ENCODE measurements at places on chromosomes 5 and 9. TPM values are rescaled to one million over a fixed set of nuclear protein-coding genes. Genes with fewer than 3 reads are reported as not detected.

GRCh38 chr9:138022121-138022741, 144.6 kb downstream of the CACNA1B start:
- H3K36me3 ChIP-seq = no peaks in the 10 kb centered on the region
- no peak overlapping the region for H3K27ac ChIP-seq
- H3K4me1 ChIP-seq = no peaks in the 10 kb centered on the region

DNA sequence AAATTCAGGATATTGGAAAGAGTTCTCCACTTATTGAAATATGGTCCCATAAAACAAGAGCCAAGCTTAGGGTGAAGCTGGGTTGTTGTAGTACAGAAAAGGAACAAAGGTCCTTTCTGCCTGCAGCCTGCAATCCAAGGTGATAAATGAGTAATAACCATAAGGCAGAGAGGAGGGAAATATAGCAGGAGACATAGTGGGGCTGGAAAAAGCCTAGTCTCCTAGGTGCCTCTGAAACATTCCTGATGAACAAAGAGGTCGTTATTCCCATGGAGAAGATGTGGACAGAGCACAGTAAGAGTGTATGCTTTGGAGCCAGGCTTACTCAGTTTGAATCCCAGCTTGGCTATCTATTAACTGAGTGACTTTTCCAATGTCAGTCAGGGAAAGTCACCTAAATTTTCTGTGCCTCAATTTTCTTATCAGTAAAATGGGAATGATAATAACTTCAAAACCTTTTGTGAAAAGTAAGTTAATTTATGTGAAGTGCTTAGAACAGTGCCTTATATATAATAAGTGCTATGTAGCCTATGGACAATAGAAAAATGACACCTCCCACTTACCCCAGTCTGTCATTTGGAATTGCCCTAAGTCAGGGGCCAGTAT, 110.8 kb upstream of the GRIN3A start:
- no peaks in the 10 kb centered on the region for H3K4me1 ChIP-seq
- no peaks in the 10 kb centered on the region for H3K36me3 ChIP-seq
- no peaks in the 10 kb centered on the region for H3K27me3 ChIP-seq
- no peak overlapping the region for H3K4me3 ChIP-seq

DNA sequence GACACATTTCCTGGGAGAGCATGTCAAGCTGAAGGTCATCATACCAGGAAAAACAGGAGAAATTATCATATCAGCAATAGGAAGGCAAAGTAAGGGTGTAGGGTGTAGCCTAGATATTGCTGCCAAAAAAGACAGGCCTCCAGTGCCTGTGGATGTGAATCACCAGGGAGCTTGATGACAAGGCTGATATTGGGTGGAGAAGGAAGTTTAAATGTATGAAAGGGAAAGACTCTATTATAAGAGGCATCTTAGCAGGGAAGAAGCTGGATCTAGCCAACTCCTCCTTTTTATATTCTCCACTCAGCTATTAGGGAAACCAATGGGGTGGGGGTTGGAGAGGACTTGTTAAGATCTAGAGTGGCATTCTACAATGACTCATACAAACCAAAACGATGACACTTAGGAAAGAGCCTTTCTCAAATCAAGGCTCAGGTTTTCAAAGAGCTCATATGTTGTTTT, 13.4 kb upstream of the TXNDC8 start:
- H3K27me3 ChIP-seq = no peaks in the 10 kb centered on the region
- no peak overlapping the region for H3K4me3 ChIP-seq
- no peaks in the 10 kb centered on the region for H3K36me3 ChIP-seq
- DNase-seq = no peak
- H3K4me1 ChIP-seq = no peaks in the 10 kb centered on the region
- no peak overlapping the region for H3K27ac ChIP-seq

GRCh38 chr5:44565902-44566301, 176.7 kb upstream of the FGF10 start:
- no peak overlapping the region for H3K27ac ChIP-seq
- H3K4me3 ChIP-seq = no peak overlapping the region
- no peak for DNase-seq
- H3K27me3 ChIP-seq = no peaks in the 10 kb centered on the region
- no peaks in the 10 kb centered on the region for H3K36me3 ChIP-seq

GRCh38 chr5:107554776-107555424, 115.8 kb downstream of the EFNA5 start:
- H3K36me3 ChIP-seq = no peaks in the 10 kb centered on the region
- DNase-seq = no peak
- peaks cover 11% of the 10 kb centered on the region for H3K27me3 ChIP-seq
- no peak overlapping the region for H3K4me3 ChIP-seq

STPG3 gene
- 0.99 TPM for total RNA-seq

NR5A1 gene
- not detected for total RNA-seq

SLC46A2 gene
- not detected for total RNA-seq

ZNG1C gene
- 36.2 TPM for total RNA-seq

DNA sequence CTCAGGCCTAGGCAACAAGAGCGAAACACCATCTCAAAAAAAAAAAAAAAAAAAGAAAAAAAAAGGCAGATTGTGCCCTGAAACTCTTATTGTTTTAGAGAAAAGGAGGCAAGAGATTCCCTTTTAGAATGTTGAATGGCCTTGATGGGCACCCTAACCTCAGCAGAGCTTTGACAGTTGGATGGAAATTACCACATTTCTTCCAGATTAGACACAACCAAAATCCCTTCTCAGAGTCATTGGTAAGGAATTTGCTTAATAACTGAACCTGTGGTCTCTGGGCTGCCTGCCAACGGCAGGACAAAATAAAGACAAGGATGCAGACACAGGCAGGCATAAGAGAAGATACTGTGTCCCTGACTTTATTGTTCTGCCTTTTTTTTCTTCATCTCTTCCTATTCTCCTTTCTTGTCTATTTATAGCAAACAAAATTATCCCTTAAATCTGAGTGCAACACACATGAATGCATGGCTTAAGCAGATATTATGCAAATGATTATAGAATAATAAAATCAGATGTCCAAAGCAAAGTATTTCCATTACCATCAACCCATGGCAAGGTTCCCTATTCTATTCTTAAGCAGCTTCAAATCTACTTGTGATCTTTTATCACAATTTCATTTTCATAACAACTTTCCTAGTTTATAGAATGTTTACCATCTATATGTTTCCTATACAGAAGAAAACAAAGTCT, 37.3 kb upstream of the TRIO start:
- peaks cover 4% of the 10 kb centered on the region for H3K27me3 ChIP-seq
- H3K36me3 ChIP-seq = no peaks in the 10 kb centered on the region
- H3K4me1 ChIP-seq = peaks cover 13% of the 10 kb centered on the region
- H3K27ac ChIP-seq = no peak overlapping the region

GRCh38 chr9:109289186-109289585, 31.7 kb downstream of the EPB41L4B start:
- H3K36me3 ChIP-seq = no peaks in the 10 kb centered on the region
- no peak overlapping the region for H3K4me3 ChIP-seq
- H3K27me3 ChIP-seq = peaks cover 19% of the 10 kb centered on the region

DNA sequence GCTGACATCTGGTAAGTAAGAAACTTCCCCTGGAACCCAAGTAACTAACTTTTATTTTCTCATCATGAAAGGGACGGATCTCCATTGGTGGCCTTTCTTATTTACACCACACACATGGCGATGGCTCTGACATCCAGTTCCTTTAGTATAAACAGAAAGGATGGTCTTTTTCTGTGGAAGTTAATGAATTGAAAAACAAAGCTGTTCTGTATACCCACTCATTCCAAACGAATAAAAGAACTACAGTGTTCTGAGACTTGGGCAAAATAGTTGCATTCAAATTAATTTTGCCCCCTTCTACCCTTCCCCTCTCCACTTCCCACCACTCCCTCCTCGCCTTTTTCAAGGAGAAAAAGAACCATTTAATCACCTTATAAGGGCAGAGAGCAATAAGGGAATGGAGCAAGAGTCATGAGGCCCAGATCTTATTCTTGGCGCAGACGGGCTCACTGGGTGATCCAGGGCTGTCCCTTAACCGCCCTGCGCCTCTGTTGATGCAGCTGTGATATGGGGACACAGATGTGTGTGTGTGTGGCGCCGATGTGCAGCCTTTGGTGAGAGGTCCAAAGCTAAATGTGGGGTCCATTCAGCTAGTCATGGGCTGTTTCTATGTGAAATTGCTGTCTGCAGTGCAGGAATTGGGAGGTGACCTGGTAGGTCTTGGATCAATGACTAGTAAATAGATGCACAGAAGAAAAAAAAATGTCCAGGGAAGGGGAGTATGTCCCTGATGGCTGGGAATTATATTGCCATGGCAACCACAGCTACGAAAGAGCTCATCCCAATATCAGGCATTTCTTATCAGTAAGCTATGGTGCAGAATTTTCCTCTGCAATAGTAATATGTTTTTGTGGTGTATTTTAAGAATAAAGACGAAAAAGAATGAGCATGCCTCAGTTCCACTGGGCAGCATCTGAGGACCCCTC, 141.5 kb upstream of the ERCC6L2 start:
- no peak overlapping the region for H3K4me3 ChIP-seq
- peaks cover 38% of the 10 kb centered on the region for H3K27me3 ChIP-seq
- DNase-seq = no peak
- H3K36me3 ChIP-seq = peaks cover 2% of the 10 kb centered on the region

Measured in activated CD4-positive, alpha-beta T cell treated with anti-CD3 and anti-CD28 coated beads, Interleukin-2, amount 10 ng/mL, durations not matched to agents 24 days and 14 days (primary cell).